Activated CD4-positive, CD25-positive, alpha-beta regulatory T cell (primary cell): ENCODE measurements at places on chromosomes 2 and 18.

- no peak for DNase-seq
Measured at GRCh38 chr2:122955776-122956175, 1069.3 kb upstream of the CNTNAP5 start.

DNA sequence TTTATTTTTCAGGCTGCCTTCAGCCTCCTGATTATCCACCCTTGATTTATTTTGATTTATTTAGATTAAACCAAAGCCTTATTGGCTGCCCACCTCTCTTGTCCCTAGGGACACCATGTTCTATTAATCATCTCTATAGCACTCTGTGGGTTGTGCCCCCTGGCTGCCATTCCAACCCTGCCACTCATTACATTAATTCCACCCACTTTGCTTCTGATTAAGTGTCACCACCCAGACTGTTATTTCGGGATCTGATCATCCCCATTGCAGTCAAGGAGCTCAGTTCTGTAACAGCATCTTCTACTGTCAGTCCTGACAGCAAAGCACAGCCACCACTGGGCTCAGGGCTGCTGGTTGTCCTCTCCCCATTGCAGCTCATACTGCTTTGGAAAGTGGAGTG is 175.1 kb upstream of the DDX18 start:
- no peak for DNase-seq

- no peak for DNase-seq
Measured at GRCh38 chr18:61852496-61852895, 40.3 kb downstream of the RNF152 start.

DNA sequence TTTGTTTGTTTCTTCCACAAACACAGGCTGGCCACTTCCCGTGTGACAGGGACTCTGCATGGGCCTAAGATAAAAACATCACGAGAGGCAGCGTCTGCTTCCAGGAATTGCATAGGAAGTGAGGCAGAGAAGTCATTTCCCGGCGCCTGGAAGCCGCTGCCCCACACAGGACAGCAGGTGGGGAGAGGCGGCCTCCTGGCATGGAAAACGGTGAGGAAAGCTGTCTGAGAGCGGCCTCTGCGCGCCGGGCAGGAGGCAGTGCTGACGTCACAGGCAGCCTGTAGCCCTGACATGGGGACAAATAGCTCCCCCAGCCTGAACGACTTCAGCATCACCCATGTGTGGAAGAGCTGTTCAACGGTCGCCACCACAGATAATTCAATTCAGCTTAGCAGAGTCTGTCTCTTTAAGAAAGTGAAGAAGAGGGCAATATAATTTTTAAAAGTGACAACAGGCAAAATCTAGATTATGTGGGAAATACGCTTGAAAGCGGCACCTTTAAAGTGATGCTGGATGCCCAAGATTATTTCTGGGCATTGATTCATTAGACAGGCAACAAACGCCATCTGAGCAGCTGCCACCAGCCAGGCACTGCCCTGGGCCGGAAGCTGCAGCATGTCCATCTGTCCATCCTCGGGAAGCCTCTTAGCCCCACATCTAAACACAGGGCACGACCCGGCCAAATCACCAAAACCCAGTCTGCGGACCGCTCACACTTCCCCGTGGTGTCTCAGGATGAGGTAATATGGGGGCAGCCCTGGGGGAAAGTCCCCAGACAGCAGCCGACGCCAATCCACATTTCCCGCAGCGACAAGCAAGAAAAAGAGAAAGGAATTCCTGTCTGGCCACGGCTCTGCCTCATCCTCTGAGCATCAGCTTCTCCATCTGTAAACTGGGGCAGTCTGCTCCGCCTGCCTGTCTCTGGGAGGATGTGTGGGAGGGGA is 138.9 kb downstream of the PXDN start:
- no peak for DNase-seq

- no peak for DNase-seq
Measured at GRCh38 chr2:76448956-76449355, 738.2 kb upstream of the GCFC2 start.

DNA sequence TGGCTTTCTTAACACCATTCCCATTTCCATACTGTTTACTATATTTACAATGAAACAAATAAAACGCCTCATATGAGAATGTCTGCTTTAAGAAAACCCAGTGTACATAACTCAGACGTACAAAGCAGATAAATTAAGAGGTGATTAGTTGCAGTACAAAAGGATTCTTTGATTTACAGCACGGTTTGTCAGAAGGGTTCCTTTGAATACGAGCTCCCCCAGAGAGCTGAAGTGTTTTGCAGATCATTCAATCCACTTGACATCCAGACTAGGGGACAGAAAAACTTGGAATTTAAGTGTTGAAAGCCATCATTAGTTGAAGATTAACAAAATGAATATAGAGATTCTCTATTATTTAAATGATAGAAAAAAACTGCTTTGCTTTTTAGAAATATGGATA is 72.5 kb downstream of the RAPGEF4 start:
- DNase-seq, result no peak

DNA sequence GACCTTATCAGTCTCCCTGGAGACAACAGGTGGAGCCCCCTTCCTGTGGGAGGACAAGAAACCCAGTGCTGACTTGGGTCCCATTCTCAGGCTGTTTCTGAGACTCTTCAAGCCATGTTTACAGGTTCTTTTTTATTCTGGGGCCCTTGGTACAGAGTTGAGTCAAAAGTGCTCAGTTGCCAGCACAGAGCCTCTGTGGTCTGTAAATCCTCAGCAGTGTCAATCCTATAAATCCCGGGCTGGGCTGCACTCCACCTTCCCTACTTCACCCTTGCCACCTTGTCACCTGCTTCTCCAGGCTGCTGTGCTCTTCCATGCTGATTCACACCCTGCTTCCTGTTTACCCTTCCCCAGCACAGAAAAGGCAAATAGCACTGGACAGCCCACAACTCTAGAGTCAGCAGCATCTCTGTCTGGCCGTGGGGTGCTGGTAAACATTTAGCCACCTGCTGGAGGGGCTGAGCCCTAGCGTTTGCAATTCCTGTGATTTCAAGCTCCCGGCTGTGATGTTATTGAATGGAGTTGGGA is 74.7 kb downstream of the TNFRSF11A start:
- DNase-seq, result no peak

- DNase-seq, result no peak
Measured at GRCh38 chr2:232473467-232473890, 14.2 kb downstream of the ECEL1 start.

- DNase-seq, result no peak
Measured at GRCh38 chr18:24915547-24915946, 436.4 kb downstream of the ZNF521 start.

DNA sequence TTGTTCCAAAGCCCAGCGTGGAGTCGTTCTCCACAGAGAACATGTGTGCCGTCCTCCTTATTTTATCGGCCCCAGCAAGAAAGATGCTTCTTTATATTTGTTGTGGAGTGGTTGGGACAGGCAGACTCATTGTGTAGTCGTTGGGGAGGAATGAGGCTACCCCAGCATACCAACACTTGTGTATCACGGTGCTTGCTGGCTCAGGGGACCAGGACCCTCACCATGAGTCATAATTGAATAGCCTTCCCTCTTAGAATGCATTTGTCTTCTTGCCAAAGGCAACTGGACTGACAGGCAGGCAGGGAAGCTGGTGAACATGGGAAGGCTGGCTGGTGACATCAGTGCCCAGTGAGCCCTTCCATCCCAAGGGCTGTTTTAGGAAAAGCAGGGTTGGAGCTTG is 4.7 kb downstream of the CAPN10 start:
- no peak for DNase-seq

GRCh38 chr2:43333656-43334144 is 107.3 kb upstream of the ZFP36L2 start:
- DNase-seq, result no peak

- no peak for DNase-seq
Measured at GRCh38 chr2:68900496-68901198, 29.4 kb upstream of the BMP10 start.

DNA sequence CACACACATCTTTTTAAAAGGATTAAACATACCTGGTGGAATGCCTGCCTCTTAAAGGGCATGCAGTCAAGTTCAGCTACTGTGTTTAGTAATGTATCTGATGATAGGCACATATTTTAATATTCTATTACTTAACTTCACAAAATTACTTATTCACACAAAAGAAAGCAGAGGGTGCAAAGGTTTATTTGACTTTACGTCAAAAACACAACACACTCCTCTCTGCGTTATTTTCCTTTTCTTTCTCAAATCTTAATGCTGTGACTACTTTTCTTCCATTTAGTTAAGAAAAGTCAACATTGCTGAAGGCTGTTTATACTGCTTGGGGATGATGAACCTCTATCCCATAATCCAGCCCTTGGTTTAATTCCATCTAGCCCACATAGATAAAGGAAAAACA is 127.9 kb upstream of the ST6GAL2 start:
- DNase-seq, result no peak

DNA sequence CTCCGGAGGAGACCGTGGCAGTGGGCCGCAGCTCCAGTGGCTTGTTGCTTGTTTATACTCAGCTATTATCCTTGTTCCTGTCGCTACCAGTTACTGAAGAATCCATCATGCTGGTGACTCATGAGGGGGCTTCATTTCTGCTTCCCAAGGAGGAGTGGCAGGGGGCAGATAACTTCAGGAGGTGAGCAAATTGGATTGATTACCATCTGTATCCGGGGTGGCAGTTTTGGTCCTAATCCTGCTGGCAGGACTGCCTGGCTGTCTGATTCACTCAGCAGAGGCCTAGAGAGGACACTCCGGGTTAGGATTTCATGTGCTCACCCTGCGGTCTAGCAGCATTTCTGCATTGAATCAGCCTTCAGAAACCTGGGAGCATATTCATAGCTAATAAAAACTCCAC is 230.0 kb downstream of the ACTR3 start:
- no peak for DNase-seq

DNA sequence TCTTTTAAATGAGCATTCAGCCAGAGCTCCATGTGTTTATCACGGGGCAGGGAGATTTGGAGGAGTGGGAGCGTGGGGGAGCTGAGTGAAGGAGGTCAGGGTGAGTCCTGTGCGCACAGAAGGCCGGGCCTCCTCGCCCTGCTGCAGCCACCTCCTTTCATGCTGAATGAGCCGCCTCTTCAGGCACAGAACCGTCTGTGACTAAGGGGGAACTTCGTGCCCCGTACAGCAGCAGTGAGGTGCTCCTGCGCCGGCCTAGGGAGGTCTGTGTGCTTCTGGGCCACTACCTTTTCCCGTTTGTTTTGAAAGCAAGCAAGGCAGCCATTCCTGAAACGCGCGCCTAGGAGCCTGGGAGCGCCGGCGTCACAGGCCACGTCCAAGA is 27.1 kb upstream of the ZNF516 start:
- no peak for DNase-seq

DNA sequence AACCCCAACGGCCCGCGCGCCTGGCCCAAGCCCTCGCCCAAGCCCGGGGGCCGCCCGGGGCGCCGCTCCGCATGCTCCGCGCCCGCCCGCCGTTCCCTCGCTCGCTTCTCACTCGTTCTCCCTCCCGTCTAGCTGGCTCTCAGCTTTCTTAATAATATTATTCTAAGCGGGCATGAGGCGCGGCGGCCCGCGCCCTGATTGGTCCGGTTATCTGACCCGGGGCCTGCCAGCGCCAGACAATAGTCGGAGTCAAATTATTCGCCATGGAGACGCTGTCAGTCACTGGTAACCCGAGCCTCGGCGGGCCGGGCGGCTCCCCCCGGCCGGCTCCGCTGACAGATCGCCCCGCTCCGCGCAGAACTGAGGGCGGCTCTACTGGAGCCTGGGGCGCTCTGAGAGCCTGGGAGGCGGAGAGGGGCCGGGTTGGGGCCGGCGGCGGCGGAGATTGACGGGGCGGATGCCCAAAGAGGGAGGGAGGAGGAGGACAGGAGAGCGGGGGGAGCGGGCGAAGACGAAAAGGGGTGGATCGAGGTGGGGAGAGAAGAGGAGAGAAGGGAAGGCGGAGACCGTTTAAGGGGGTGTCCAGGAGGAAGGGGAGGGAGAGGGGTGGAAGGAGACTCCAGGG is at the start of gene SIX2:
Gene SIX2 (minus strand): TSS at position 150 of the 625 bp plus-strand sequence. CDS start 342 bp downstream, outside the sequence.
- DNase-seq, result no peak

DNA sequence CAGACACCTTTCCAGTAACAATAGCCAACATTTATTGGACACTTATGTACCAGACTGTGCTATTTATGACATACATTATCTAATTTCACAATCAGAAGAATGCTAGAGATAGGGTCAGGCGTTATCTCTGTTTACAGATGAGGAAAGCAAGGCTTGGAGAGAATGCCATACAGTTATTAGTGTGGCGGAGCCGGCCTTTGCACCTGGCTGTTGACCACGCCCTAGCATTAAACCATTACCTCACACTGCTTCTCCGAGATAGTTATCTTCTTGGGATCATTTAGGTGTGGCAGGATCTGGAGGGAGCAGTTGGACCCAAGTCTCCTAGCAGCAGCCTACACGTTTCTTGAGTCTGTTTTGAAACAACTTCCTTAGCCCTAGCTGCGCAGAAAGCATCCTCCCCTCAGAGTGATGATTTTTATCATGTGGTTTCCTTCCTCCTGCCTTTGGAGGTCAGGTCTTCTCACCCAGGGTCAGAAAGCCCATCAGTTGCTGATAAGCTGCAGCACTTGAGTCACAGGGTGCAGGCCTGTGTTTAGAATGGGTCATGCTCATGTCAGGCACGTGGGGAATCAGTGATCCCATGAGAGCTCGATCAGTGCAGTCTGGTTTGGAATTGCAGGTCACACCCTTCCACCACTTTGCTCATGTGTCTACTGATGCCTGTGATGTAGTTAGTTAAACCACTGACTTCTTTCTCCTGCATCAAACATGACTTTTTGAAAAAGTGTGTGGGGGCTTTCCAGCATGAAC is 118.2 kb downstream of the SPTBN1 start:
- peak; percentile 16 for DNase-seq

- DNase-seq, result no peak
Measured at GRCh38 chr2:143968860-143969259, 551.1 kb downstream of the ZEB2 start.

DNA sequence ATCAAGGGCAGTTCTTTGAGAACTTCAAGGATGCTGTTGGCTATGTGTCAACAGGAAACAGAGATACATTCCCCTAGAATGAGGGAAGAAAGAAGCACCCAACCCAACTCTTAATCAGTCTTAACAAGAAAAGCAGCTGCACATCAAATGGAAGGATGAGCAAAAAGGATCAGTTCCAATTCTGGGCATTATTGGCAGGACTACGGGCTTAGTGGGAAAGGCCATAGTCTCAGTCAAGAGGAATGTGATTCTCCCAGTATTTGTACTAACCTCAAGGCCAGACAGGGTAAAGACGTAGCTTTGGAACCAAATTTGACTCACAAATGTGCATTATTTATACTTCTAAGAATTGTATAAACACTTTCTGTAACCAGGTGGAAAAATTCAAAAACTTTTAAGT is 18.2 kb downstream of the BMP10 start:
- no peak for DNase-seq

- no peak for DNase-seq
Measured at GRCh38 chr18:24726727-24727492, 266.5 kb downstream of the HRH4 start.

DNA sequence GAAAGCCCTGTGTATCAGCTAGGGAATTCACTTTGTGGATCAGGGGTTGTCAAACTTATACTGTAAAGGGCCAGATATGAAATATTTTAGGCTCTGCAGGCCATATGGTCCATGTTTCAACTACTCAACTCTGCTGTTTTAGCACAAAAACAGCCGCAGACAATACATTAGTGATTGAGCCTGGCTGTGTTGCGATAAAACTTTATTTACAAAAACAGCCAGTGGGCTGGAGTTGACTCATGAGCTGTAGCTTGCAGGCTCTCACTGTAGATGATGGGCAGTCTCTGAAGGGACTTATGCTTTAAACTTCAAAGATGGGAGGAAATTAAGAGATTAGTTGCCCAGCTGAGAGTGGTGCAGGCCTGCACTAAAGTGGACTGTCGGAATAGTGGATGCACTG is 33.1 kb downstream of the WDR7 start:
- no peak for DNase-seq
